ENCODE measurements at places on chromosomes 4 and X.

GRCh38 chr4:1851160-1851559 is 4.8 kb downstream of the LETM1 start:
- no peak for DNase-seq

GRCh38 chr4:38535717-38536116 is 128.3 kb upstream of the KLF3 start:
- DNase-seq = no peak

DNA sequence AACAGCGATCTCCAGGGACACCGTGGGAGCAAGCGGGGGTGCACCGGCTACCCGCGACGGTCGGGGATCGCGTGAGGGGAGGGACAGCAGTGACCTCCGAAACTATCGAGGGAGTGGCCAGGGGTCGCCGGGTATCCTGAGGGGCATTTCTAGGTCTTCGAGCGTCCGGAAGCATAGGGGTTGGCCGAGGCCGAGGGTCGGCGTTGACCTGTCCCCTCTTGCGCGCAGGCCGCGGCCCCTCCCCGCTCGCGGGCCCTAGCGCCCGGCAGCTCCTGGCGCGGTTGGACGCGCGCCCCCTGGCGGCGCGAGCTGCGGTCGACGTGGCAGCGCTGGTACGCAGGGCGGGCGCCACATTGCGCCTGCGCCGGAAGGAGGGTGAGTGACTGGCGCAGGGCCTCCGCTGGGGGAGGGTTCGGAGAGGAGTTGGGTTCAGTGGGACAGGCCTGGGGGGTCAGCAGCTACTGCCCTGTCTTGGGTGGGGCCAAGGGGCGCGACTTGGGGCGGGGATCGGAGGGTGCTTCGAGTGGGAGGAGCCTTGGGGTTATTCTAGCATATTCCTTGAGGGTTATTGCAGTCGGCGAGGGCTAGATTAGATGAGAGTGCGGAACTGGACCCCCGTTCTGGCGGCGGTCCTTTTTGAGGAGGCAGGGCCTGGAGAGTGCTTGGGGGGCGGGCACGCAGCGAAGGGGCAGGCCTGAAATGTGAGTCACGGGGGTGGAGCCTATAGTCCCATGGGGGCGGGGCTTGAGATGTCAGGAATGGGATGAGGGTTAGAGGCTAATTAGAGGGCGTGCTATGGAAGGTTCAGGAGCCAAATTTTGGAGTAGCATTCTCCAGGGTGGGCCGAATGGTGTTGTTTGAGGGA is 1.2 kb downstream of the MAGIX start:
- DNase-seq = peak; percentile 94

GRCh38 chrX:152926279-152926678 is 28.4 kb downstream of the ZNF185 start:
- peak; percentile 69 for DNase-seq

DNA sequence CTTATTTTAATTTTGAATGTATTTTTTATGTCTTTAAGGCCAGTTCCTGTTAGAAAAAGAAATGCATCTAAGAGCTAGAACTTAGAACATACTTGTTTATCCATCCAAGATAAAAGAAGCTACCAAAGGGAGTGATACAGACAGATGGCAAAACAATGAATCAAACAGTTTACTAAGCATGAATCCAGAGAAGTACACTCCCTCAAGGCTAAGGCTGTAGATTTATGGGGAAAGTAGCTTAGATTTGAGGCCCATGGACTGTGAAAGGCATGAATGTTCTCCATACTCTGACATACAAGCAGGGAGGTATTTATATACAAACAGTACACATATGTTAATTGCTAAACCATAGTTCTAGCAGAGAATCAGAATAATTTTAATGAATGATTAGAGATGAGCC is 255.3 kb upstream of the NRK start:
- DNase-seq = no peak

DNA sequence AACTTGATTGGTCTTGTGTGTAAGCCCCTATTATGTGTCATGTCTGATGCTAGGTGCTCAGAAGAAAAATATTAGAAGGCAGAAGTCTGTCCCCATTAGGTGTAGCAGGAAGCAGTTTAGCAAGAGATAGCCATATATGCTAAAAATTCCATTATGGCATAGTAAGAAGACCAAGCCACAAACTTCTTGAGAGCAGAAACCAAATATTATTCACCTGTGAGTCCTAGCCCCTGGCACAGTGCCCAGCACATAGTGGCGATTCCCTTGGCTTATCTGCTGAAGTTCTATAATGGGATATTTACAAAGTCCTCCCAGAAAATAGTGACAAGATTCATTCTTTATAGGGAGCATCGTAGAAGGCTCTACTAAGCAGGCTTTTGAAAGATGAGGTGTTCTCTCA is 174.4 kb downstream of the RAB28 start:
- no peak for DNase-seq

- DNase-seq = no peak
Observed at GRCh38 chrX:29691044-29691443, 524.3 kb upstream of the MAGEB2 start.

DNA sequence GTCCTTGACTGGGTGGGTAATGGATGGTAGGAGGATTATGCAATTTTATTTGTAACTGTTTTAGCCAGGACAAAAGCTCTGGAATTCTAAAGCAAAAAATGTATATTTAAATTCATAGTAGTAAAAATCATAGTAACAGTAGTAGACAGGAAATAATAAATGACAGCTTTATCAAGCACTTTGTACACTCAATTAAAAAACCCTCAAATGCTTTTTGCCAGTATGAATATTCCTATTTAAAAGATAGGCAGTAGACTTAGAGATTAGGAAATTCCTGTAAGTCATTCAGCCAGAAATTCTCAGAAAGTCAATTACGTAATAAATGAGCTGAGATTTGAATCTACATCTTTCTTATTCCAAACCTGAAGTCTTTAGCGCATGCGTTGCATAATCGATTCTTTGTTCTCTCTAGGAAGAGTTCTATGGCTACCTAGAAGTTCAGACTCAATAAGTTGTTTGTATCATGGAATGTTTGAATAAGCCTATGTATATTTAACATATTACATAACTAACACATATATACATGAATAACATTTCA is 2.5 kb downstream of the AADAT start:
- no peak for DNase-seq

GRCh38 chrX:118644378-118644777 is 83.0 kb upstream of the IL13RA1 start:
- peak; percentile 3 for DNase-seq

DNA sequence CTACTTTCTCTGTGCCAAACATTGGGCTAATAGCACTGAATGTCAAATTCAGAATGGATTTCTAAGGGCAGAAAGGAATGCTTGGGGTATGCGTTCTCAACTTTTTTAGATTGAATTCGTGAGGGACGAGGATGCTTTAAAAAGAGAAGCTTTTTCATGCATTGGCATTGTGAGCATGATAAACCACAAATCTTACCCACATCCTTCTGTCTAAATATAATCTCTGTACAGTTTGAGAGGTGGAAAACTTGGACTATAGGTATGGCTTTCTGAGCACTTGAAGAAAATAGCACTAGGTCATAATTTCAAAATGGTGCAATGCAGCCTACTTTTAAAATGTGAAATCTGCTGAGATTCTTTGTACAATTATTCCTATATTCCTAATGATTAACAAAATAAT is 71.4 kb upstream of the HHIP start:
- DNase-seq = no peak

- no peak for DNase-seq
Observed at GRCh38 chr4:62018537-62018936, 818.4 kb downstream of the ADGRL3 start.

- peak; percentile 8 for DNase-seq
Observed at GRCh38 chr4:1471443-1472147, 65.4 kb upstream of the NKX1-1 start.

DNA sequence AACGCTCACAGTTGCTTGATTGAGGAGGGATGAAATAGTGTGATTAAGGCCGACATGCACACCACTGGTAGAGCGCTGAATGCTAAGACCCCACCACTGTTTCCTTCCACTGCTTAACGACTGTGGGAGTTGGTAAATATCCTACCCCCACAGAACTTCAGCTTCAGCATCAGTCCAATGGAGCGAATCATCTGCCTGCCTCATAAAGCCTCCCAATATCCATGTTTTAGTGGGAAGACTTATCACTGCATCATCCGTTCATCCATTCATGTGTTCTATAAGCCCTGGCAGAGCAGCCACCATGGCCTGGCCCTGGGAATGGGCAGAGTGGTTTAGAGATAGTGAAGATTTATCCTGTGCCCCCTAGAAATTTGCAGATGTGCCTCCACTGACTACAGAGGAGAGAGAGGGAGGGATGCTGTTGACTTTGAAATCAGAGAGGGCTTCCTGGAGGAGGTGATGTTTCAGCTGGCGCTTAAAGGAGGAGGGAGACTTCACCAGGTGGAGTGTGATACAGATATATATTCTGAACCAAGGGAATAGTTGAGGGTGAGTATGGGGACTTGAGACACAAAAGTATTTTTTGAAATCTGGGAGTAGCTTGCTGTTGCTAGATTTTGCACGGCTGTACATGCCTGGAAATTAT is 71.9 kb upstream of the STX18 start:
- DNase-seq = no peak

- DNase-seq = no peak
Observed at GRCh38 chr4:101667348-101667747, 123.2 kb upstream of the BANK1 start.

DNA sequence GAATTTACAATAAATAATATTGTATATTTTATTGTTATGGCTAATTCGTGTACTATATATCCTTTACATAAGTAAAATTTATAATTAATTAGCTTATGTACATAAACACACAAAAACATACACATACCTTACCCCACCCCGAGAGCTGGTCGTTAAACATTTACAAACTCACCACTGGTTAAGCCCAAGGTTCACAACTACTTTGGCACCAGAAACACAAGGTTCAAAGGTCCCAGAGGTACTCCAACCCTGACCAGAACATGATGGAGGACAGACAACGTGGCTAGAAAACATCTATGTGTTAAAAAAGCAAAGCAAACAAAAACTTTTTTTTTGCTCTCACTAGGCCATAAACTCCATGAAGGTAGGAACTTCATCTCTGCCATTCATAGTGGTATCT is 37.7 kb downstream of the SLC25A5 start:
- DNase-seq = no peak

DNA sequence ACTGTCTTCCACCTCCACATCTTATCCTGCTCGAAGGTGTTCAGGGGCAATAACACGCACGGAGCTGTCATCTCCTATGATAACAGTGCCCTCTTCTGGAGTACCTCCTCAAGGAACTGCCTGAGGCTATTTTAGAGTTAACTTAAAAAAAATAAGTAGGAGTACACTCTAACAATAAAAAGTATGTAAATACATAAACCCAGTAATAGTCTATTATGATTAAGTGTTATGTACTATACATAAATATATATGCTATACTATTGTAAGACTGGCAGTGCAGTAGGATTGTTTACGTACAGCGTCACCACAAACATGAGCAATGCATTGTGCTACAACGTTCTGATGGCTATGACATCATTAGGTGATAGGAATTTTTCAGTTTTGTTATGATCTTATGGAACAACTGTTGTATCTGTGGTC is 34.5 kb upstream of the TLR2 start:
- DNase-seq = peak; percentile 45

- peak; percentile 58 for DNase-seq
Observed at GRCh38 chrX:80430826-80431504, 10.7 kb downstream of the TENT5D start.

All from hematopoietic multipotent progenitor cell treated with erythropoietin and hydrocortisone succinate and interleukin-3 and kit ligand, for 8 days (in vitro differentiated cells).